ENCODE measurements at places on chromosomes 2 and 18.

- no peak for DNase-seq
Observed at GRCh38 chr2:26000561-26001082, 18.3 kb upstream of the KIF3C start.

- DNase-seq: no peak
Observed at GRCh38 chr2:227765788-227766372, 20.2 kb downstream of the SCYGR8 start.

DNA sequence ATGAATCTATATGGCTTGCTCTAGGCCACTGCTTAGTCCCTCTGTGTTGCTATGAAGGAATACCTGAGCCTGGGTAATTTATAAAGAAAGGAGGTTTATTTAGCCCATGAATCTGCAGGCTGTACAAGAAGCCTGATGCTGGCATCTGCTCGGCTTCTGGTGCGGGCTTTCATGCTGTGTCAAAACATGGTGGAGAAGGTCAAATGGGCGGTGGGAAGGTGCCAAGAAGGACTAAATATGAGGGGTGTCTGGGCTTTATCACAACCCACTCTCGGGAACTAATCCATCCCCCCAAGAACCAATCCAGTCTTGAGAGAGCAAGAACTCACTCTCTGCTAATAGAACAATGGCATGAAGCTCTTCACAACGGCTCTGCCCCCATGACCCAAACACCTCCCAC is 481.6 kb downstream of the EIPR1 start:
- no peak for DNase-seq

- DNase-seq: no peak
Observed at GRCh38 chr2:226791487-226792081, 8.0 kb downstream of the IRS1 start.

- no peak for DNase-seq
Observed at GRCh38 chr2:177549171-177549570, 156.6 kb downstream of the AGPS start.

DNA sequence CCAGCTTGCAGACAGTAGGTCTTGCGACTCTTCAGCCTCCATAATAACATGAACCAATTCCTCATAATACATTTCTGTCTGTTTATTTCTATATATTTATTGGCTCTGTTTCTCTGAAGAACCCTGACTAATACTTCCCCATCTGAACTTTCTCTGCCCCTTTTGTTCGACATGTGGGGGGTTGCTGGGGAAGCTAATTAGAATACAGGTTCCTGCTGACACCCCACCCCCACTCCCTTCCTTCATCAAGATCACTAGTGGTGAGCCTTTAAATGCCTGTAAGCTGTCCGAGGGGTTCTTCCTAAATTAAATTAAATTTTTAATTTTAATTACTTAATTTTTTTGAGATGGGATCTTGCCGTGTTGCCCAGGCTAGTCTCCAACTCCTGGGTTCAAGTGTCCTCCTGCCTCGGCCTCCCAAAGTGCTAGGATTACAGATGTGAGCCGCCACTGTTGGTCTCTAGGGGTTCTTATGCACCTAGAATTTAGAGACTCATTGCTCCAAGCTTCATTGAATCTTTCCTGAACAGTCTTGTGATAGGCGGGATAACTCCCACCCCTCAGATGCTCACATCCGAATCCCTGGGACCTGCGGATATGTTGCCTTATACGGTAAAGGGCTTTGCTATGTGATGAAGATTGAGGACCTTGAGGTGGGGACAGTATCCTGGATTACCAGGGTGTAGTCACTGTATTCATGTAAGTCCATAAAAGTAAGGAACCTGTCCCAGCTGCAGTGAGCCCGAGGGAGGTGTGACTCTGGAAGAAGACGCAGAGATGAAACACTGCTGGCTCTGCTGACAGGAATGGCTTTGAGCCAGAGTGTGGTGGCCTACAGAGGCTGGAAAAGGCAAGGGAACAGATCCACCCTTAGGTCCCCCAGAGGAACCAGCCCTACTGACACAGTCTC is 26.2 kb downstream of the HPCAL1 start:
- no peak for DNase-seq

GRCh38 chr2:45922577-45922988 is 271.1 kb downstream of the PRKCE start:
- no peak for DNase-seq

DNA sequence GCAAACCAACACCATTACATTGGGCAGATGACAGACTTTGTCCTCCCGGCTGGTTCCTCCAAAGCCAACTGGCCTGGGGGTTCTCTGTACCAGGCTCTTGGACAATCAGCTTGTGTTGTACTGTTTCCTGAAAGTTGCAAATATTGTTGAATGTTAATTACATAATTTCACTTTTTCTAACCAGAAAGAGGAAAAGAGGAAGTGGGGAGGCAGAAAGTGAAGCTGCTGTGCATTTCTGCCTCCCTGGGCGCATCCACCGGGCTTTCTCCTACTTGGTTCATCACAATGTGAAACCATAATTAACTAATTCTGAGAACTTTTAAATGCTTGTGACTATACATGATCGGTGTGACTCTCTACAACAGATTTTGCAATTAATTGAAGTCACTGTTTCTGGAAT is 10.1 kb downstream of the TWIST2 start:
- DNase-seq: peak; percentile 56

DNA sequence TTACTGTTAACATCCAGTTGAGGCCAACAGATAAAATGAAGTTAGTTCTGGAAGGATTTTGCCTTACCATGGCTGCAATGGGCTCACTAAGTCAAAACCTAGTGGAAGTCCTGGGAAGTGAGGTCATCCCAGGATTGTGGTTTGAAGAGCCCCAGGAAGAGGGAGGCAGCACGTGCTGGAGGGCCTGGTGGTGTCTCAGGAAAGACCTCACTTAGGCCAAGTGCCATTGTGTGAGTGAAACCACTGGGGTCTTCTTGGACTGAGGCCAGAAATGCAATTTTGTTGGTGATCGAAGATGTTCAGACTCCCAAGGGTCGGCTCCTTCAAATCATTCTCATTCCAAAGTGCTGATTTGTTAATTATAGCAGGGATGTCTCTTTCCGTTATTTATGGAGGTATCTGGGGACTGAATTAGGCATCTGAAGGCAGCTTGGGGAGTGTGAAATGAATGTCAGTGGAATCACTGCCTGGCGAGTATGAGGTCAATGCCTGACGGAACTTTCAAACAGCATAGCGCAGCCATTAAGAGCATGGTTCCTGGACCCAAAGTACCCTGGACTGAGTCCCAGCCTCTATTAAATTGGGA is 60.0 kb downstream of the IL1R2 start:
- DNase-seq: no peak

DNA sequence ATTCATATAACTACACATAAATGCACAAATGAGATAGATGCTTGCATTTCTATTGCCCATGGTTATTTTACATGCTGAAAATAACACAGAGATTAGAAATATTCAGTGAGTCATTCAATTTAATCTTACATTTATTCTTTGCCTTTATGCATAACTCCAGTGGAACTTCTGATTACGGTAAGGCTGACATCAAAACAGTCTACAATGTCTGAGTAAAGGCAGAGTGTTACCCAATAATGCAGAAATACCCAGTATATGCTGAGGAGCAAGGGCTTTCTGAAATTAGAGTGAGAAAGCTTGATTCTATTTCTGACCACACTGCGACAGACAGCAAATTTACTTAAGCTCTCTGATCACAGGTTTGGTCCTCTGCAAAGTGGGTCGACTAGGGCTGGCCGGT is 9.2 kb downstream of the NMI start:
- no peak for DNase-seq

- DNase-seq: no peak
Observed at GRCh38 chr18:29849144-29849543, 1193.4 kb downstream of the DSC3 start.

GRCh38 chr18:54806526-54806925 is 21.8 kb upstream of the RAB27B start:
- DNase-seq: no peak

- no peak for DNase-seq
Observed at GRCh38 chr2:170375192-170375591, 197.2 kb downstream of the MYO3B start.

GRCh38 chr2:215403441-215404347 is 32.2 kb downstream of the FN1 start:
- no peak for DNase-seq

DNA sequence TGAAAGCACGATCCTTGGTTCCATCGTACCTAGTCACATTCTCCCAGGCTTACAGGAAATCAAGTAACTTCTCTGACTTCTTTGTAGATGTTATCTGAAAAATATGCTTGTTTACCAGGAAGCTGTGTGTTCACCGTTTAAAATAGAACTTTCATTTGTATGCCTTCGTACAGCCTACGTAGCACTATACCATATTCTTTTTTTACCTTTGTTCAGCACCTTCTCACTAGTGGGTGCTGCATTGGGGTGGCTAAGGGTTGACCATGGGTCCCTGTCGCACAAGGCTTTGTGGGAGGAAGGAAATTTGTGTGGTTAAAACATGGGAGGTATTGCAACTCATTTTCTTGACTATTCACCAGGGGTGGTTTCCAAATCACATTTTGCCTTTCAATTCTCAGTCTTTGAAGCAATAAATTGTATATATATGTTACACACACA is 16.6 kb downstream of the MALT1 start:
- peak; percentile 31 for DNase-seq
